RPMI7951 (cell line): ENCODE measurements at places on chromosomes 6 and 20.
A peak's percentile ranks its signal among the peaks of the same experiment; 100 is the strongest.

DNA sequence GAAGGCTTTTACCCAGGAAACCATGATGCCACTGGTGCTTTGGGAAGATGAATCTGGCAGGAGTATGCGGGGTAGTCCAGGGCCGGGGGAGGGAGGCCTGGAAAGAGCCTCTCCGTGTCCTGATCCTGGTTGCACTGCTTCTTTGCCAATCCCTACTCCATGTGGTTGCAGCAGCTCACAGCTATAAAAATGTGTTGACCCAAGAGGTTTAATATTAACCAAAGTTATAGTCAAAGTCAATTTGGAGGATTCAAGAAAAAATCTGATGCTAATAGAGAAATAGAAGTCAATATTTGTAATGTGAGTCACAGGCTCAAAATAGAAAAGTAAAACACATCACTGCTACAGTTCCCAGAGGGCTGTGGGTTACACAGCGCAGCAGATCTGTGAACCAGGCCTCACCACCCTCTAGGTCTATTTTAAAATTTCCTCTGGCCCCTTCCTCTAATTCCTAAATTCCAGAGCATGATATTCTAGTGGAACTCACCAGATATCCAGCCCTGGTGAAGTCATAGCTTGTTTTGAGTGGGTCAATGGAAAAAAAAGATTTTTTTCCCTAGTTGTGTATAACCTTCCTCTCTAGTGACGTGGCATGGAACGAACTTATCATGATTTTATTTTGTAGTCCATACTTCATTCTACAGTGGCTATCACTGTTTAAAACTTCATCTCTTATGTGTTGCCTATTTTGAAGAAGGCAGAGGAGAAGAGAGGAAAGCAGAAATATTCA, 63.2 kb upstream of the BMP2 start:
- peak; percentile 71 for DNase-seq

DNA sequence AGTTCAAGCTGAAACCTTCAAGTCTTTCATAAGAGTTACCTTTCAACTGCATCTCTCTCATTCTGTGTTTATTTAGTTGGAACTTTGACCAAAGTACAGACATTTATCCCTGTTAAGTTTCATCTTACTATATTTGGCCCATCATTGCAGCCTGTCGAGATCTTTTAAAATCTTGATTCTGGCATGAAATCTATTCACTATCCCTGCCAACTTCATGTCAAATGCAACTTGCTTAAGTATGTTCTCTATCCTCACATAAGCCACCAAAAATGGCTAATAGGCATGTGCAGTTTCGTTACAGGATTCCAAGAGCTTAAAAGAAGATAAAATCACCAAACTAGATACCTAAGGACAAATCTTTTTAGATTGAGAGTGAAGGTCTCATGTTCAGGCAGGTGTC, 117.5 kb upstream of the KCNQ5 start:
- no peak for DNase-seq

DNA sequence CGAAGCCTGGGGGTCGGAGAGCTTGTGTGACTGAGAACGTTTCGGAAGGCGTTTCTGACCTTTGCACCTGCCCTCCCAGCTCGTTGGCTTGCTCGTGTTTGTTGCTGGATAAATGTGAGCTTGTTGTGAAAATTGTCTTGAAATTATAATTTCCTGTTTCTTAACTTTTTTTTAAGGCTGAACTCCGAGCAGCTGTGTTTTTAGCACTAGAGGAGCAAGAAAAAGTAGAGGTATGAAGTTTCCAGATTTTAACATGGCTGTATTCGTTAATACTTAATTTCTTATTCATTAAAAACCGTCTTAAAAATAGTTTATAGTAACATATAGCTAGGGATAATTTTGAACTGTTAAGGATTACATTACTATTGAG, 672 bp downstream of the CEP43 start:
- no peak for DNase-seq

DNA sequence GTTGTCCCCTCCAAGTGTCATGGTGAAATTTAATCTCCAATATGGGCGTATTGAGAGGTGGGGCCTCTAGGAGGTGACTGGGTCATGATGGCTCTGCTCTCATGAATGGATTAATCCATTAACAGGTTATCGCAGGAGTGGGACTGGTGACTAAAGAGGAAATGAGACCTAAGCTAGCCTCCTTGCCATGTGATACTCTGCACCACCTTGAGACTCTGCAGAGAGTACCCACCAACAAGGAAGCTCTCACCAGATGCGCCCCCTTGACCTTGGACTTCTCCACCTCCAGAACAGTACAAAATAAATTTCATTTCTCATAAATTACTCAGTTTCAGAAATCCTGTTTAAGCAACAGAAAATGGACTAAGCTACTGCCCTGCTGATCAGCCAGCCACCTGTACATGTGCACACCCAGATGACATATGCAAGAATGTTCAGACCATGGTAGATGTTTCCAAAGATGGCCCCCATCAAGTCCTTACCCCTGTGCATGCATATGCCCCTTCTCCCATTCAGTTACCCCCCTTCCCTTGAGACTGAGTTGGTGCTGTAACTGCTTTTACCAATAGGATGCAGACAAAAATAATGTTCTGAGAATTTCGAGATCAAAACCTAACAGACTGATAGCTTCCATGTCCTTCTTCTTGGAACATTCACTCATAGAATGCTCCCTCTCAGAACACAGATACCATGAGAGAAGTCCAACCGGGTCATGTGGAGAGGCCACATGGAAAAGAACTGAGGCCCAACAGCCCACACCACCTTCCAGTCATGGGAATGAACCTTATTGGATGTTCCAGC, 28.4 kb downstream of the MAP3K5 start:
- no peak for DNase-seq

DNA sequence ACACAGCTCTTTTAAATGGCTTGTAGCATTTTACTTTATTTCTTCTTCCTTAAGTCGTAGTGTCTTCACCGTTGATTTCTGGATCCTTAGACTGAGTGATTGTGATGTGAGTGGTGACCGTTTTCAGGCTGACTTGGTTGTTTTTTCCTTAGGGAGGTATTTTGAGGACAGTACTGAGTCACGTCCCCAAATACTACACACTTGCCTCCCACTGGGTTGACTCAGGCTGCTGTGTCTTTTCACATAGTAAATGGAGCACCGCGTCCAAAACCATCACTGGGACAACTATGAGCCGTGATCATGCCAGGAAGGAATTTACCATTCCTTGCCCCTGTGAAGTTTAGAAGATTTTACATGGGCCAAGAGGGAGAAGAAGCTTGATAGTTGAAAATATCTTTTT, 174.1 kb downstream of the FARS2 start:
- DNase-seq = peak; percentile 81

- DNase-seq = no peak
Measured at GRCh38 chr6:50333696-50334095, 284.0 kb upstream of the DEFB112 start.

DNA sequence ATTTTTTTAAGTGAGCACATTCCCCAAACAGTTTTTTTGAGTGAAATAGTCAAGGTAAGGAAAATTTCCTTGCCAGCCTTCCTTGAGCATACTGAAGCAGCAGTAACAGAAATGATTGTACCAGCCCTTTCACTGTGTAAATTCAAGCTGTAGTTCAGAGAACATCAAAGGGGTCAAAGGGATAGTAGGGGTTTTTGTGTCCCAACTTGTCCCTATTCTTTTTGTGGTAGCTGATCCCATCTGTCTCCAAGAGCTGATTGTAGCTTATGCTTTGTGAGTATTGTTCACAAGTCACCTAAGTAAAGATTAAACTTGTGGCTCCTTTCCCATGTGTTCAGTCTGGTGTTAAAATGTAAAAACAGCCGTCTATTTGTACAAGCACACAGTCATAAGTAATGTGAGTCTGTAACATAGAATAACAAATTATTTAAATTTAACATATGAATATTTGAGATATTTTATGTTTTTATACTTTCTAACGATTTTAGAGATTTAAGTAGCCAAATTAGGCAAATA, 185.0 kb downstream of the CENPW start:
- no peak for DNase-seq

GRCh38 chr20:32970973-32971300, 33.3 kb downstream of the SUN5 start:
- no peak for DNase-seq
